ENCODE measurements at places on chromosomes 11 and 22. TPM values are rescaled to one million over a fixed set of nuclear protein-coding genes. Genes with fewer than 3 reads are reported as not detected.

Gene KCNJ1
- total RNA-seq = not detected

- no peaks in the 10 kb centered on the region for H3K4me1 ChIP-seq
- H3K27me3 ChIP-seq = no peaks in the 10 kb centered on the region
- no peak overlapping the region for H3K4me3 ChIP-seq
- H3K27ac ChIP-seq = no peak overlapping the region
- H3K36me3 ChIP-seq = no peaks in the 10 kb centered on the region
Observed at GRCh38 chr11:77174559-77174958, 46.5 kb downstream of the MYO7A start.

GRCh38 chr22:50308597-50308935 is 1.1 kb upstream of the PLXNB2 start:
- no peak for DNase-seq
- H3K4me3 ChIP-seq = no peak overlapping the region
- H3K27me3 ChIP-seq = peaks cover 6% of the 10 kb centered on the region
- H3K27ac ChIP-seq = no peak overlapping the region

DNA sequence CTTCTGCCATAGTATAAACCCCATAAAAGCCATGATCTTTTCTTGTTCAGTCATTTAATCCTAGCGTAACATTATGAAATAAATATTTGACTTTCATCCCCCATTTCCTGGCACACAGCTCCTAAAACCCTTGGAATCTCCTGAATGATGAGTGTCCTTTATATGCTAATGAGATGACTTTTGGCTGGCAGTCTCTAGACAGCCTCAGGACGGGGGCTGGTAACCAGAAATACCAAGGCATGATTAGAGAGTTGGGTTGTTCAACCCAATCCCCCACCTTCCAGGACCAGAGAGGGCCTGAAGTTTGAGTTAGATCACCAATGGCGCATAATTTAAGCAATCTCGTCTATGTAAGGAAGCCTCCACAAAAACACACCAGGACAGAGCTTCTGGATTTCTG is 1246.1 kb upstream of the TENM4 start:
- H3K36me3 ChIP-seq = no peaks in the 10 kb centered on the region
- no peaks in the 10 kb centered on the region for H3K27me3 ChIP-seq
- no peak overlapping the region for H3K4me3 ChIP-seq
- no peak overlapping the region for H3K27ac ChIP-seq
- H3K4me1 ChIP-seq = no peaks in the 10 kb centered on the region

Measured in activated CD8-positive, alpha-beta memory T cell treated with anti-CD3 and anti-CD28 coated beads, Interleukin-2, amount 10 ng/mL, durations not matched to agents 7 days and 5 days (primary cell).